ENCODE measurements at places on chromosomes 3 and 15.

GRCh38 chr3:159632128-159632527, 356.5 kb upstream of the IL12A start:
- no peaks in the 10 kb centered on the region for H3K4me1 ChIP-seq
- no peaks in the 10 kb centered on the region for H3K36me3 ChIP-seq
- no peaks in the 10 kb centered on the region for H3K27me3 ChIP-seq
- no peak for DNase-seq
- H3K27ac ChIP-seq = no peak overlapping the region
- H3K4me3 ChIP-seq = no peak overlapping the region

GRCh38 chr3:176935194-176935888, 261.9 kb downstream of the TBL1XR1 start:
- DNase-seq = no peak
- peaks cover 2% of the 10 kb centered on the region for H3K27me3 ChIP-seq
- no peaks in the 10 kb centered on the region for H3K36me3 ChIP-seq
- H3K4me3 ChIP-seq = no peak overlapping the region
- no peaks in the 10 kb centered on the region for H3K4me1 ChIP-seq

GRCh38 chr3:112966633-112967032, 8.3 kb downstream of the CD200R1 start:
- H3K27me3 ChIP-seq = no peaks in the 10 kb centered on the region
- H3K36me3 ChIP-seq = peaks cover 34% of the 10 kb centered on the region
- peaks cover 62% of the 10 kb centered on the region for H3K4me1 ChIP-seq
- no peak overlapping the region for H3K4me3 ChIP-seq

DNA sequence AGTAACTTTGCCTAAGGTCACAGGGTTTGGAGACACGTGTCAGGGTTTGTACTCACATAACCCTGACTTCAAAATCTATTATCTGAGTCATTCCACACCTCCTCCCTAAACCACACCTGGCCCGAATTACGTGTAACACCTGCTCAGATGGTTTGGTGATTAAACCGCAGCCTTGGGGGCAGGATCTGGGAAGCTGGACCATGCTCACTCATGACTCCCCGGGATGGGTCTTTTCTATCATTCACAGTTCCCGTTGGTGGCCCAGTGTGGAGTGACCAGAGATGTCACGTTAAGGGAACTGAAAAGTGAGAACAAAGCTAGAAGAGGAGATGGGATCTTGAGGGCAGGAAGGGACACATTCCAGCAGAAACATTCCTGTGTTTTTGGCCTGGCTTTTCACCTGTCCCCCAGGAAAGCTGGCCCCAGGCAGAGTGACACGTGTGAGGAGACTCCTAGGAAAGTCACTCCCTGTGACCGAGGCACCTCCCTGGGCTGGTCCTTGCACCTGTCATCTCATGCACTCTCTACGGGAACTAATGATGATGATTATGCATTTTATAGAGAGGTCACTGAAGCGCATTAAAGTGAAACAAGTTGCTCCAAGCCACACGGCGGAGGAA, 75.4 kb upstream of the POMGNT2 start:
- peak overlapping the region; percentile 34 for H3K4me3 ChIP-seq
- peak; percentile 65 for DNase-seq
- H3K4me1 ChIP-seq = peaks cover 46% of the 10 kb centered on the region
- H3K36me3 ChIP-seq = no peaks in the 10 kb centered on the region
- peak overlapping the region; percentile 80 for H3K27ac ChIP-seq
- H3K27me3 ChIP-seq = no peaks in the 10 kb centered on the region

- H3K27me3 ChIP-seq = no peaks in the 10 kb centered on the region
- no peak for DNase-seq
- no peak overlapping the region for H3K4me3 ChIP-seq
These were observed 567.8 kb downstream of the ROBO1 start for GRCh38 chr3:79199966-79200365.

GRCh38 chr15:43879386-43880355, 52.9 kb downstream of the WDR76 start:
- DNase-seq = no peak
- H3K4me1 ChIP-seq = no peaks in the 10 kb centered on the region
- no peak overlapping the region for H3K27ac ChIP-seq
- no peaks in the 10 kb centered on the region for H3K27me3 ChIP-seq
- no peak overlapping the region for H3K4me3 ChIP-seq

DNA sequence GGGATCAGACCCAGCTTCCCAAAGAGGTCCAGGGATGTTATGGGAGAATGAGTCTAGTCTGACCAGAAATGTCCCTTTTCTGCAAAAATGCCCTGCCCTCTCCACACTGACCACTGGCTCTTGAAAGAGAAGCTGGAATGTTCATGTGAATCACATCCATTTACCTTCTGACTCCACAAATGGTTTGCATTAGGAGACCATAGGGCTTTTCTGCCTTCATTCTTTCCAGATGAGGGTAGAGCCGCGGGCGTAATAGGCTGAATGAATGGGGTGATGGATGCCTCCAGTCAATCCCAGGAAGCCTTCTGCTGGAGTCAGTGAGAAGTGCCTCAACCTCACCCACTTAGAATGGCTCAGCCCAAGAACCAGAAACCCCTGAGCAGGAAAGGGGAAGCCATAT, 47.2 kb upstream of the IREB2 start:
- no peak overlapping the region for H3K4me3 ChIP-seq
- DNase-seq = no peak
- H3K36me3 ChIP-seq = no peaks in the 10 kb centered on the region
- H3K27ac ChIP-seq = no peak overlapping the region

- no peaks in the 10 kb centered on the region for H3K4me1 ChIP-seq
- H3K27me3 ChIP-seq = no peaks in the 10 kb centered on the region
- no peak overlapping the region for H3K27ac ChIP-seq
- no peak overlapping the region for H3K4me3 ChIP-seq
- no peak for DNase-seq
These were observed 82.0 kb downstream of the KCNMB2 start for GRCh38 chr3:178618197-178618596.

GRCh38 chr3:45832699-45833098, 9.2 kb downstream of the LZTFL1 start:
- H3K27ac ChIP-seq = no peak overlapping the region
- H3K4me3 ChIP-seq = no peak overlapping the region
- H3K27me3 ChIP-seq = no peaks in the 10 kb centered on the region
- H3K36me3 ChIP-seq = peaks cover 63% of the 10 kb centered on the region
- DNase-seq = no peak

DNA sequence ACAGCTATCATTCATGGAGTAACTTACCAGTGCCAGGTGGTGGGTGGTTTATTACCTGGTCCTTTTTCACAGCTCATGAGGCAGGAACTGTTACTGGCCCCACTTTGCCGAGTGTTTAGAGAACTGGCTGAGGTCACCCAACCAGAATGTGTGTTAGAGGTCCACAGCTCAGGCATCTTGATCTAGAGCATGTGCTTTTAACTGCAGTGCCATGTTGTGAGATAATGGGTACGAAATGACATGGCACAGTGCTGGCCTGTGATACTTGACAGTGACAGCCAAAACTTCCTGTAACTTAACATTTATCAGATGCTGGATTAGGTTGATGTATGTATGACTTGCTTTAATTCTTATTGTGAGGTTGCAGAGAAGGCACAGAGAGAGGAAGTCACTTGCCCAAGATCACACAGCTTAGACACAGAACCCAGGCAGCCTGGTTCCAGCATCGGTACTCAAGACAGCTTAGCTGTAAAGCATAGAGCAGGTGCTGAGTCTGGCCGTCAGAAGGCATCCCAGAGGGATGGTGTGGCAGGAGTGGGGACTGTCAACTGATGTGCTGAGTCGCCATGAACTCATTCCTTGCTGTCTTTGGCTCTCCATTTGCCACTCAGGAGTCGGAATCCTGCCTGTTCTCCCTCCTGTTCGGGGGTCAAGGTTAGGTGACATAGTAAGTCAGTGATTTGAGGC, 9.6 kb downstream of the MCM2 start:
- no peaks in the 10 kb centered on the region for H3K27me3 ChIP-seq
- DNase-seq = no peak
- H3K27ac ChIP-seq = no peak overlapping the region
- H3K4me1 ChIP-seq = peaks cover 5% of the 10 kb centered on the region

DNA sequence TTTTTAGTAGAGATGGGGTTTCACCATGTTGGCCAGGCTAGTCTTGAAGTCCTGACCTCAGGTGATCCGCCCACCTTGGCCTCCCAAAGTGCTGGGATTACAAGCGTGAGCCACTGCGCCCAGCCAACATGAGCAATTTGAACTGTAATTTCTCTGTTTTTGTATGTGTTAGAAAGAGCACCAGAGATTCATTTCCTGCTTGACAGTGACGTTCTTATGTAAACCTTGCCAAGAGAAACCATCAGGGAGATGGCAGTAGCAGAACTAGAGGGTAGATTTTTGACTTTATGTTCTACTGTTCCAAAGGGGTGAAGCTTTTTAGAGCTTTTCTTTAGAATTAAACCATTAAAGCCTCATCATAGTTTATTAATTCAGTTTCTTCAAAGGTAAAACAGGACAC, 148.1 kb upstream of the UMPS start:
- no peak overlapping the region for H3K4me3 ChIP-seq
- peaks cover 51% of the 10 kb centered on the region for H3K27me3 ChIP-seq
- H3K27ac ChIP-seq = no peak overlapping the region
- no peak for DNase-seq
- peaks cover 17% of the 10 kb centered on the region for H3K4me1 ChIP-seq
- no peaks in the 10 kb centered on the region for H3K36me3 ChIP-seq

DNA sequence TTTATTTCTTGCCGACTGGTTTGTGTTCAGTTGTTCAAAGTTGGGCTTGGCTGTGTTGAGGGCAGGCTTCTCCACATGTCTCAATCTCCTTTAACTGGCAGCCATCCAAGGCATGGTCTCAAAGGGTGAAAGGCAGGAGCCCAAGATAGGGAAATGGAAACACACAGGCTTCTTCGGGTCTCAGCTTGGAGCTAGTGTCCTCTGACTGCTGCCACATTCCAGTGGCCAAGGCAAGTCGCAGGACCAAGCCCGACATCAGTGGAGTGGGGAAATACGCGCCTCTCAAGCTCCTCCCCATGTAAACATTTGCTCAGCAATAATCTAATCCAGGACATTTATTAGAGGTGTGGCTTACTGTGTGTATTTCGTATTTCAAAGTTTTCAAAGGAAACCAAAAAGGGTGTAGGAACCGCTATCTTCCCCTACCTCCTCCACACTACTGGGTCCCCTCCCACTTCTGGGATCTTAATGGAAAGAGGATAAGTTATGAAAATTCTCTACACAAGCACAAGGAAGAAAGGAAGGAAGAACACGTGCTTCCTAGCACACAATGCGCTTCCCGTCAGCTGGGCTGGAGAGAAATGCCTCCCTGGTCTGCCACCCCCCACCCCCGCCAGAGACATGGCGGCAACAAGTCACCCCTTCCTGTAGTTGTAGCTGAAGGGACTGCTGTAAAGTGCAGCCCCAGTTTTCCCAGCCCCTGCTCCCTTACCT, 181.7 kb downstream of the FAM43A start:
- H3K4me3 ChIP-seq = no peak overlapping the region
- no peak overlapping the region for H3K27ac ChIP-seq
- H3K36me3 ChIP-seq = no peaks in the 10 kb centered on the region
- DNase-seq = no peak
- no peaks in the 10 kb centered on the region for H3K4me1 ChIP-seq
- H3K27me3 ChIP-seq = peaks cover 46% of the 10 kb centered on the region

GRCh38 chr3:144317961-144318360, 346.3 kb downstream of the DIPK2A start:
- H3K4me3 ChIP-seq = no peak overlapping the region
- DNase-seq = no peak
- no peak overlapping the region for H3K27ac ChIP-seq
- no peaks in the 10 kb centered on the region for H3K27me3 ChIP-seq

- DNase-seq = no peak
- no peak overlapping the region for H3K4me3 ChIP-seq
- peaks cover 36% of the 10 kb centered on the region for H3K36me3 ChIP-seq
- H3K4me1 ChIP-seq = no peaks in the 10 kb centered on the region
These were observed 181.0 kb downstream of the ATG7 start for GRCh38 chr3:11452885-11453847.

- H3K4me1 ChIP-seq = no peaks in the 10 kb centered on the region
- no peak overlapping the region for H3K27ac ChIP-seq
- no peaks in the 10 kb centered on the region for H3K36me3 ChIP-seq
- H3K27me3 ChIP-seq = no peaks in the 10 kb centered on the region
- no peak for DNase-seq
These were observed 171.0 kb upstream of the COL8A1 start for GRCh38 chr3:99467420-99467819.

DNA sequence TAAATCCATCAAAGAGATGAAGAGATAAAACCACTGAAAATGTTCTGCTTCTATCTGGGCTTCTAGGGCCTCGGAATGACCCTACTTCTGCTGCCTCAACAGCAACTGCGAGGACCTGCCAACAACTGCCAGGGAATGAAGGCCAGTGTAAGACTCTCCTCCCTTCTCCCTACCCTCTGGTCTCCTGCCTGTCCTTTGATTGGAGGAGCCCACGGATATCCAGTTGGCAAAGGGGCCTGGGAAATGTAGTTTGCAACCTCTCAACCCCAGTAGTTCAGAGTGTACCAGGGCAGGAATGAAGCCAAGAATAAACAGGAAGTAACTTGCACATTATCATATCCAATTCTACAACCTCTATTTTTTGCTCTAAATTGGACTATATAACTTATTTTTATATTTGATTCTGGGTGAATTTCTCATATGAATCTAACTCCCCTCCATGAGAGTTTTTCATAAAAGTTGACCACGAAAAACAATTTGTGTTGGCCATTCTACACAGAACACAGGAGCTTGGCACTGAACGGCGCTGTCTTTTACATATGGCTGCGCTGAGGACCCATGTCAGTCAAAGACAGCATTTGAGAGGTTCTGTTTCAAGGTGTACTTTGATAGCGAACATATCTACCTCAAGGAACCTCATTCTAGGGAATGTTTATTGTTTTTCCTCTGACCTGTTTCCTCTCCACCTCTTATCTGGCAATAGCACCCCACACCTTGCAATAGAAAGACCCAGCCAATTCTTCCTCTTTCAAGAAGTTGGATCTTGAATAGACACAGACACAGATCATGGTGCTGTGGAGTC, 91.1 kb upstream of the RNF7 start:
- no peak for DNase-seq
- no peak overlapping the region for H3K27ac ChIP-seq
- H3K27me3 ChIP-seq = no peaks in the 10 kb centered on the region
- no peaks in the 10 kb centered on the region for H3K36me3 ChIP-seq
- no peak overlapping the region for H3K4me3 ChIP-seq
- no peaks in the 10 kb centered on the region for H3K4me1 ChIP-seq

- no peaks in the 10 kb centered on the region for H3K4me1 ChIP-seq
- H3K4me3 ChIP-seq = no peak overlapping the region
- DNase-seq = no peak
These were observed 908.0 kb upstream of the ROBO1 start for GRCh38 chr3:80675790-80676189.

DNA sequence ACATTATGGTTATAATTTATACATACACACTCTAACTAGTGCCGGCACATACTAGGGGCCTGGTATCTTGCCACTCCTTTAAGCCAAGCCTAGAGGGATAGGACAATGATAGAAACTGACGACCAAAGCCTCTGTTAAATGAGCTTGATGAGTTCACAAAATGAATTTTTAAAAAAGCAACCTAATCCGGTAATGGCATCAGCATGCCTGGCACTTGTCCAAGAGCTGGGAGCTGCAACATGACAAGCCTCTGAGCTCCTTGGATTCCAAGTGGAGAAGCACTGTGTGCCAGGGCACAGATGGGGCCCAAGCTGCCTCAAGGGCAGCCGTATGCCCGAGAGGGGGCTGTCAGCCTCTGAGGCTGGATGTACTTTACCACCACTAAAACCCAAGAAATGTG, 9.7 kb downstream of the ETV5 start:
- H3K4me1 ChIP-seq = peaks cover 7% of the 10 kb centered on the region
- no peak overlapping the region for H3K27ac ChIP-seq
- H3K4me3 ChIP-seq = no peak overlapping the region
- H3K27me3 ChIP-seq = peaks cover 88% of the 10 kb centered on the region
- H3K36me3 ChIP-seq = no peaks in the 10 kb centered on the region
